ENCODE measurements at places on chromosomes 5 and 9. TPM values are rescaled to one million over a fixed set of nuclear protein-coding genes. Genes with fewer than 3 reads are reported as not detected.

Gene TEX48
- not detected for total RNA-seq

Gene LAMC3
- 16.4 TPM for total RNA-seq

Gene CDH9
- total RNA-seq, result 0.10 TPM

Gene GOLM1
- total RNA-seq, result 73.4 TPM

Gene AGXT2
- total RNA-seq, result not detected

Gene NUTM2F
- not detected for total RNA-seq

Gene ECM2
- total RNA-seq, result not detected

Gene PLPP1
- 35.7 TPM for total RNA-seq

Gene RNF183
- total RNA-seq, result not detected

Gene GABRB2
- not detected for total RNA-seq

Gene BARHL1
- not detected for total RNA-seq

Gene SCGB3A2
- 0.39 TPM for total RNA-seq

Gene NR4A3
- 0.13 TPM for total RNA-seq

Gene DOK3
- 12.4 TPM for total RNA-seq

Gene GAS1
- total RNA-seq, result 0.13 TPM

Gene SH3RF2
- 23.1 TPM for total RNA-seq

Gene TMC1
- 0.36 TPM for total RNA-seq

Gene TRIM32
- total RNA-seq, result 20.2 TPM

Gene CCDC183
- total RNA-seq, result 0.62 TPM

Gene RALGPS1
- 7.2 TPM for total RNA-seq

Gene PCDHB16
- 1.8 TPM for total RNA-seq

Gene FOXD4L4
- total RNA-seq, result 0.10 TPM

Gene GLRA1
- total RNA-seq, result not detected

Gene SAXO1
- total RNA-seq, result not detected

Gene PCDHA9
- 0.21 TPM for total RNA-seq

Gene PDGFRB
- total RNA-seq, result 1.8 TPM

Gene SNCAIP
- total RNA-seq, result not detected

Gene RPS23
- total RNA-seq, result 1,388 TPM

Gene FBLL1
- 7.5 TPM for total RNA-seq

Gene COL27A1
- total RNA-seq, result 5.1 TPM

Gene GPR151
- not detected for total RNA-seq

Gene FUT7
- total RNA-seq, result not detected

Gene ADAMTS12
- total RNA-seq, result 0.15 TPM

Gene EPB41L4B
- total RNA-seq, result 27.8 TPM

Gene GNA14
- 0.15 TPM for total RNA-seq

Gene PCDH12
- not detected for total RNA-seq

Gene PARP8
- total RNA-seq, result 20.2 TPM

Gene PDE6A
- total RNA-seq, result 0.33 TPM

Gene SLC1A1
- total RNA-seq, result 0.05 TPM

Gene PKD2L2
- total RNA-seq, result not detected

Gene HMMR
- 42.5 TPM for total RNA-seq

Gene NRARP
- 16.9 TPM for total RNA-seq

Gene DPP7
- total RNA-seq, result 236 TPM

Gene FAM78A
- 0.59 TPM for total RNA-seq

Gene NOXA1
- 3.7 TPM for total RNA-seq

Gene TMEM171
- 2.1 TPM for total RNA-seq

Gene SLC22A5
- total RNA-seq, result 9.5 TPM
